ENCODE measurements at places on chromosomes 11 and 22.

GRCh38 chr11:31798057-31798553 is 13.0 kb downstream of the PAX6 start:
- DNase-seq: no peak

- no peak for DNase-seq
These were observed 206.9 kb downstream of the CADM1 start for GRCh38 chr11:115297330-115297729.

DNA sequence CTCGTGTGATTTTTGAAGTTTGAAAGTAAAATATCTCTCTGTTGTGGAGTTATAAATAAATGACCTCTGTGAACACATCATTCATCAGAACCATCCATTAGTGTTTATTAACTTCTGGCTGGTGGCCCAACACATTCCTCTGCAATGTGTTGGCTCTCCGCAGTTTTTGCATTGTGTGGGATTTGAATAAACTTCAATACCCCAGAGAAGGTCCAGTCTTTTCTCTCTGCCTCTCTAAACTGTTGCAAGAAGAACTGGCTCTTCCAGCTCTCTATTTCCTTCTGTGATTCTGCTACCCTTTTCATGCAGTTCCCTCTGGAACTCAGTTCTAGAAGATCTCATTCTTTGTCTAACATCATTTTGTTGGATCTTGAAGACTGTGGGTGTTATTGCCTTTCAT is 125.0 kb upstream of the ARHGAP42 start:
- no peak for DNase-seq

- no peak for DNase-seq
These were observed 98.1 kb downstream of the RNF169 start for GRCh38 chr11:74846770-74847169.

DNA sequence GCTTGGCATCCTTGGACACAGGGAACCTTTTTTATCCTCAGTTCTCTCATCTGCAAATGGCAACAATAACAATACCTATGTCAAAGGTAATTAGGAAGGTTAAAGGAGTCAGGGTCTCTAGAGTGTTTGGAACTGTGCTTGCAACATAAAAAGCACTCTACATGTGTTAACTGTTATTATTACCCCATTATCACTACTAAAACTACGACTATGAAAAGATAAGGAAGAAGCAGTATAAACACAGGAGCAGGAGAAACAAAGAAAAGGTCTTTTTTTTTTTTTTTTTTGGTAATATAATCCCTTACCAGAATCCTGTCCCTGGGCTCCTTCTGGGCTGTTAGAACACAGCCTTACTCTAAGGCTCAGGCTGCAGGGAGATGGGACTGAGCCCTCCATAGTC is 348.2 kb downstream of the CADM1 start:
- DNase-seq: no peak

GRCh38 chr11:68335683-68336082 is 23.3 kb downstream of the LRP5 start:
- no peak for DNase-seq

- no peak for DNase-seq
These were observed 46.3 kb downstream of the BRD1 start for GRCh38 chr22:49781289-49781782.

GRCh38 chr22:41995211-41995610 is 3.4 kb upstream of the WBP2NL start:
- DNase-seq: no peak

GRCh38 chr11:132047167-132047566 is 676.8 kb downstream of the NTM start:
- DNase-seq: no peak

- no peak for DNase-seq
These were observed 17.9 kb downstream of the IFITM10 start for GRCh38 chr11:1732418-1733008.

GRCh38 chr11:35178873-35179272 is 39.9 kb downstream of the CD44 start:
- DNase-seq: no peak

DNA sequence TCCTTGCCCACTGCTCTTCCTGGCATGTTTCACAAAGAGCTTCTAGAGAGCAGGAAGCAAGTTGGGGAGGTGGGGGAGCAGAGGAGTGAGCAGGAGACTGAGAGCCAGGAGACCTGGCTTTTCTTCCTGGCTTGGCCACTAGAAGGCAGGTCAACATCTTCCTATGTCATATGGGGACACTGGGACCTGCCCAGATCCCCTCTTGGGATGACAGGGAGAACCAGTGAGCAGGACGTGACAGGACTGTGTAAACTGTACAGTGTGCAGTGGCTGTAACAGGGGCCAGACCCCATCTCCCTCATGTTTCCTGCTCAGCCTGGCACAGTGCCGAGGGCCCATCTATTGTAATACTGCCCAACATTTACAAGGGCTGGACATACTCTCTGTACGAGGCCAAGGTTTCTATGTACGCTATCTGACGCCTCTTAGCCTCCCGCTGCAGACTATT is 29.4 kb downstream of the GDPD5 start:
- no peak for DNase-seq

DNA sequence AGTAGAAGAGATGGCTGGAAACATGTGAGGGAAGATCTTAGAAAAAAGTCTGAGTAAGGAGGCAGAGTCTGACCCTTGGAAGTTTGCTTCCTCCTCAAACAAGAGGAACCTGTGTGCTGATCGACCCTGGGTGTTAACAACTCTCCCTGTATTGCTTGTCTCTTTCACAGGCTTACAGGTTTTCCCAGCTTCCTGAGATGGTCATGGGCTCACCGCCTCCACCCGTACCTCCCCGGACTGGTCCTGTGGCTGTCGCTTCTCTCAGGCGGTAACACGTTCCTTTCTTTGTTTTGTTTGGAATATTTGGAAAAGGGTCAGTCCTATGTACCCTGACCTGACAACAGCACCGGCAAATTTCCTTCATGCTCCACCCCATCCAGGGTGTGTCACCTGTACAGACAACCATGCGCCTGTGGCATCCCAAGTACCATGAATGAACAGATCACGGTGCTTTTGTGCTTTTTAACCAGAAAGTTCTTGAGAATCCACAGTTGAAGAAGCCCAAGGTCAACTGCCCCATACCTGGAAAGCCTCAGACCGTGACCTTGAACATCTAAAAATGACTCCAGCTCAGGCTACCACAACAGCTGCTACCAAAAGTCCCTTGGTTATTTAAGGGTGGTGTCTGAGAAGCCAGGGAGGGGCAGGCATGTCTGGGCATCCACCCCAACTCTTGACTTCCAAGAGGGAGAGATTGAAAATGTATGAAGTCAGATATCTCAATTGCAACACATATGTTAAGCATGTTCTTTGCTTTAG is 44.6 kb downstream of the C11orf91 start:
- DNase-seq: no peak

- DNase-seq: no peak
These were observed 7.5 kb downstream of the SGSM3 start for GRCh38 chr22:40377931-40378330.

GRCh38 chr11:63532799-63533475 is 3.7 kb upstream of the PLAAT4 start:
- DNase-seq: no peak

- DNase-seq: no peak
These were observed 211.7 kb downstream of the FAM76B start for GRCh38 chr11:95577716-95578460.

DNA sequence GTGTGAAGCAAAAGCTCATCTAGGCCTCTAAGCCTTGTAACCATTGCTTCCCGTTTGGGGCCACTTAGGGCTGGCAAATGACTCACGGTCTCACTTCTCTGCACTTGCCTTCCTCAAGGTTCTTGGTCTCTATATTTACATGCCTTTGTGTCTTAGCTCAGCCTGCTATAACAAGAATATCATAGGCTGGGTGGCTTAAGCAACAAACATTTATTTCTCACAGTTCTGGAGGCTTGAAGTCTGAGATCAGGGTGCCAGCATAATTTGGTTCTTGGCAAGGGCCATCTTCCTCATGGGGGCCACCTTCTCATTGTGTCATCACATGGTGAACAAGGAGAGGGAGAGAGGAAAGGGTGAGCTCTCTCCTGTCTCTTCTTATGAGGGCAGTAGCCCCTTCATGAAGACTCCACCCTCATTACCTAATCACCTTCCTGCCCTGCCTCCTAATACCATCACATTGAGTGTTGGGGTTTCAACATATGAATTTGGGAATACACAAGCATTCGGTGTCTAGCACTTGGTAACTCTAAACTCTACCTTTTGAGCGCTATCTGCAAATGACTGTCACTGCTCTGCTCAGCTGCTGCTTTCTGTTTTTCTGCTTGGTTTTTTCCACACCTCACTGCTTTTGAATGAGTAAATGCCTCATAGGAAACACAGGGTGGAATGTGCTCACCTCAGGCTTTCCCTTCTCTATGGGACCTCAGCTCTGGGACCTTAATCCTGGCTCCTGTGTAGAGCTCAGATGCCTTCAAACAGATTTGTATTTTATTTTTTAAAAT is 16.2 kb upstream of the ME3 start:
- no peak for DNase-seq

DNA sequence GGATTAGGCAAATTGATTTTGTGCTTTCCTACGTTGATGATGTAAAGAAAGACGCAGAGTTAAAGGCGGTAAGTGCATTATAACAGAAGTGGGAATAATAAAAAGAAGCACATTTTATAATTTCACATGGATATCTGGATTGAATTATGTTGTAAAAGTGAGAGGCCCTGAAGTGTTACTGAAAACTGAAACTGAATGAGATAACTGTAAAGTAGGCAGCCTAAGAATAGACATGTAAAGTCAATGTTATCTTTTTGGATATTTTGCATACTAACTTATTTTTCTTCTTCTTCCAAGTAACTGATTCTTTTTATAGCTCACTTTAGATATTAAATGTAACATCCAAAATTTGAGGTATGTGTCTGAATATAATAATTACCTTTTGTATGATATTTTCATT is 28.3 kb downstream of the ANO5 start:
- DNase-seq: no peak

DNA sequence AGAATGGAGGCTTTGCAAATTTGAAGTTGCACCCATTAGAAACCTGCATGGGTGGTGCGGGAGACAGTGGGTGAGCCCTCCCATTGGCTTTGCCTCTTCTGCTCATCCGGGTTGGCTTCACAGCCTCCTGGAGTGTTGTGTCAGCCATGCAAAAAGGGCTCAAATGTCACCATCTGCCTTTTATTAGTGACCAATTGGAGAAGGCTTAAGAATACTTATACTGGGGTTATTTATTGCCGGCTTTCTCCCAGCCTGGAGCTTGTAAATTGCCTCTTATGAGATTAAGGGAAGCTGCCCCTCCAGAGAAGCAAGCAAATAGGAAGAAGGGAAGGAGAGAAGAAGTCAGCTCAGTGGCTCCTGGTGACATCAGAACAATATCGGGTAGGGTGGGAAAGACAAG is 182.6 kb downstream of the ST3GAL4 start:
- no peak for DNase-seq

DNA sequence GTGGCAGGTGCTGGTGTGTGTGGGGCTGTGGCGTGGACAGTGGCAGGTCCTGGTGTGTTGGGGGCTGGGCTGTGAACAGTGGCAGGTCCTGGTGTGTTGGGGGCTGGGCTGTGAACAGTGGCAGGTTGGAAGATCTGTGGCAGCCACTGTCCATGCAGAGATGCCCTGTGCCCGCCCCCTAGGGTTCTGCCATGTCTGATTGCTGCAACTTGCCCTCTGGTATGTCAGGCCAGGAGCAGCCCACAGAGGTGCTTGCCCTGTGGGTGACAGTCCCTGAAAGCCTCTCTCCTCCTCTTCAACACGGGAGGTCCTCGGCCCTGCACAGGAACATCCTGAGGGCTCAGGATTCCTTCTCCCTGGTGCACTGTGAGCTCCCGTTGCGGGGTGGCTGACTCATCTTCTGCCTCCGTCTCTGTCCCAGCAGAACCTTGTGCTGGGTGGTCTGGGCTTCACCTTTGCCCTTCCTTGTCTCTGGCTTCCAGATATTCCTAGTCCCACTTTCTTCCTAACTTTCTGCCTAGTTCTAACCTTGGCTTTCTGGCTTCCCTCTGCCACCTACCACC is 13.5 kb downstream of the OPCML start:
- no peak for DNase-seq

DNA sequence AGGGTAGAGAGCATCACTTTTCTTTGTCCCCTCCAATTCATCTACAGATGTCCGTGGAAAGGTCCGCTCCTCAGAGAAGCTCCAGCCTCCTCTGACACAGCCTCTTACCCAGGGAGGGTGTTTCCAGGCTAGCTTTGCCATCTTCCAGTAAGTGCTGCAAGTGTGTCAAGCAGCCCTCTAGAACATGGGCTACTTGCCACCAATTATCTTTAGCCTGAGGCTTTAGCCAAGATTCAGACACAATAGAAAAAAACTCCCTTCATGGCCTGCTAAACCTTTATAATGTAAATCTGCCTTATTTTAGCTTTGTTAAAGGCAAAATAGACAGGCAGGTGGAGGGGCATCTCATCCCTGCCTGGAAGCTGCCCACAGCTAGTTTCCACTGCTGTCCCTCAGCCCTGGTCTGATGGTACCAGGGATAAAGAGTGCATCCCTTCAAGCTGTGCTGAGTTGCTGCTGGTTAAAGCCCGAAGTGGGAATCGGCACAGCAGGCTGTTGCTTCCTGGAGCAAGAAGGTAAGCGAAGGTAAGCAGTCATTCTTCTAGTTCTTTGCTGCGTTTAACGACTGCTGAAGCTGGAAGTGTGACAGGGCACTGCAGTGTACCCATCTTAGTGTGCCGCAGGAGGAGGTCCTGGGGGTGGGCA is 190.1 kb upstream of the E2F8 start:
- no peak for DNase-seq

Data from activated naive CD8-positive, alpha-beta T cell treated with anti-CD3 and anti-CD28 coated beads, Interleukin-2, amount 50 U/mL, for 16 hours (primary cell).